ENCODE measurements at places on chromosomes 16 and 17.

- no peak for DNase-seq
Measured at GRCh38 chr16:2190002-2190658, 6.3 kb downstream of the CASKIN1 start.

DNA sequence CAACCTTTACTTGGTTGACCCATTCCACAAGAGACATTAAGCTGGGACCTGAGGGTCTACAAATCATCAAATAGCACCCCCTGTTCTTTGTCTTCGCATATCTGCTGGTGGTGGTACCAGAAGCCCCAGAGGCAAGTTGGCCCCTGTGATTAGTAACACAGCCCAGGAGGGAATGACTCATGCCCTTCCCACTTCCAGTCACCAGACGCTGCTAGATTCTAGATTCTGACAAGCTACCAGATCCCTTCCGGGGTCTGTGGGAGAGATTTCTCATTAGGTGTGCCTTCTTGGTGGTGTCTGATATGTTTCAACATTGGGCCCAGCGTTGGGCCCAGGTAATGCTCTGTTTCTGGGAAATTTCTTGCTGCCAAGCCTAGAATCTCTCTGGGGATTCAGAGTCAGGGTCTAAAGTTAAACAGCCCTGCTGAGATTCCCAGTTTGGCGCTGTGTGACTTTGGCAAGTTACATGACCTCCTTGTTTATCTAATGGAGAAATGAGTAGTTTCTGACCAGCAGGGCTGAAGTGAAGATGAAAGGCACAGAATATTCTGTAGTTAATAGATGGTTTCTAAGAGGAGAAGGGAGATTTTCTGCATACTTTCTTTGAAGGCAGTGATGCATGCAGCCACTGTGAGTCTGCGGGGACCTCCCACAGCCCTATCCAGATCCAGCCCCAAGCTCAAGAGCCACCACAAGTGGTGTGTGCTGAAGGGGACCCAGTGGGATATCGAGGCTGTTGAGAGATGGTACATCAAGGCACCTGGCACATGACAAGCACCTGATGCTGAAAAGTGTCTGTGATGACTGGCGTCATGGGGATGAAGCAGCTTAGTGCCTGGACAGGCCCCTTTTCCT lies 3.9 kb downstream of the TRPV2 start:
- DNase-seq = no peak

DNA sequence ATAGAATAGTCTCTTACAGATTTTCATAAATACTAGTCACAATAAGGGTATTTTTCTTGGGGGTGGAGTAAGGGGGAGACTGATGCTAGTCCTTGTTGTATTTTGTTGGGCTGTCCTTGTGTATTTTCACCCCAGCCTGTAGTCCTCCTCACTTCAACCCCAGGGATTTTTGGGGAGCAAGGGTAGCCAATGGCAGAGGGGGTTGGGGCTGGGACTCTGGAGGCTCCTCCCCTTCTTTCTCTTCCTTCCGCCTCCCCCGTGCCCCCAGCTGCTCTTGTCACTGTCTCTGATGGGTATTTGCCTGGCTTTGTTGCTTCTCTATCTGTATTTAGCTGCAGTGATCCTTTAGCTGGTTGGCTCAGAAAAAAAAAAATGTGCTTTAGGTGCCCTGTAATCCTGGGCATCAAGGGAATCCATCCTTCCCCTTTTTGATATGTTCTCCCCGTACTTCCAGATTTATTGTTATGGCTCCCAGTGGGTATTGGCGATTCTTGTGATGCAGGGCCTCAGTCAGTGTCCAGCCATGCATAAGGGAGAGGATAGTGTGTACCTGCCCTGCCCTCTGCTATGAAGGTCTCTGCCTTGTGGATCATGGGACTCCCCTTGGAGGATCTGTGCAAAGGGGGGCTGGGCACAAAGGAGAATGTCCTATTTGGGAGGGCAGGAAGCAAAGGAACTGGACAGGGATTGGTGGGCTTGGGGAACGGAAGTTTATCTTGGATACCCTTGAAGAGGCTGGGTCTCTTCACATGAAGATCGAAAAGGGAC lies 16.5 kb downstream of the SNF8 start:
- DNase-seq = no peak

GRCh38 chr17:76951375-76951905 lies 83.2 kb downstream of the MGAT5B start:
- DNase-seq = no peak

GRCh38 chr17:45144199-45145034 lies 3.9 kb upstream of the HEXIM1 start:
- no peak for DNase-seq

- no peak for DNase-seq
Measured at GRCh38 chr17:70295731-70296130, 126.4 kb downstream of the KCNJ2 start.

DNA sequence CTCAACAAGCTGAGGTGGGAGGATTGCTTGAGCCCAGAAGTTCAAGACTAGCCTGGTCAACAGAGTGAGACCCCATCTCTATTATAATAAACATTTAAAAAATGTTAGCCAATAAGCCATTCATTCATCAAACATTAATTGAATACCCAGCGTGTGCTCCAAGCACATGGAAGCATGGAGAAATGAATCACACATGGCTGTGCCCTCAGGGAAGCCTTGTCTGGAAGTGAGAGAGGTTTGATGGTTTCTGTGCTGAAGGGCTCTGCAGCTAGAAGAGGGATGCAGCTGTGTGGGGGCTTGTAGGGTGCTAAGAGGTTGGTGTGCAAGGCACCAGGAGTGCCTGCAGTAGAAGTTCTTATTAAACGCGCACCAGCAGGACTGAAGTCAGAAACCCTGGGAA lies 11.2 kb downstream of the CYB5D2 start:
- no peak for DNase-seq

DNA sequence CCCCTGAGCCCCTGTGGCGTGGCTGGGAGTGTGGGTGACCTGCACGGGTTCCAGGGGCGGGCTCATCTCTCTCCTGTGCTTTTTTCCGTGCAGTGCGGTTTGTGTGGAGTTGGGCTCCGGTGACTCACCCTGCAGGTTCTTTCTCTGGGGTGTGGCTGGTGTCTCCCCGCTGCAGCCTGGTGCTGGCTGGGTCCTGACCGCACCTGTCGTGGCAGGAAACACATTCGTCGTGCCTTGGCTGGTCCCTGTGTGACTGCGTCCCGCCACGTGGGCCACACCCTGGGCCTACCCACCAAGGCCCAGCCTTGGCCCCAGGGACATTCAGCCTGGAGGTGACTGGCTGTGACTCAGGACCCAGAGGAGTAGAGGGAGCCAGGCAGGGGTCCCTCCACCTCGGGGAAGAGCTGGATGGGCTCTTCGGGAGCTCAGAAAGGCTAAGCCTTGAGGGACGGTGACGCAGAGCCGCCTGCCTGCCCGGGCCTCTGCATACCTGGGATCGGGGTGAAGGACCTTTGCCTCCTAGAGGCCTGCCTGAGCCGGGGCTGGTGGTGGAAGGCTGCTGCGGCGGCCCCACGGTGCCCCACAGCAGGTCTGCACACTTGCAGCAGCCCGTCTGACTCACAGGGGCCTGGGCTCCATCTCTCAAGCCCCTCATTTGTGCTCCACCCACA lies 7.8 kb downstream of the TRAF7 start:
- peak; percentile 44 for DNase-seq

DNA sequence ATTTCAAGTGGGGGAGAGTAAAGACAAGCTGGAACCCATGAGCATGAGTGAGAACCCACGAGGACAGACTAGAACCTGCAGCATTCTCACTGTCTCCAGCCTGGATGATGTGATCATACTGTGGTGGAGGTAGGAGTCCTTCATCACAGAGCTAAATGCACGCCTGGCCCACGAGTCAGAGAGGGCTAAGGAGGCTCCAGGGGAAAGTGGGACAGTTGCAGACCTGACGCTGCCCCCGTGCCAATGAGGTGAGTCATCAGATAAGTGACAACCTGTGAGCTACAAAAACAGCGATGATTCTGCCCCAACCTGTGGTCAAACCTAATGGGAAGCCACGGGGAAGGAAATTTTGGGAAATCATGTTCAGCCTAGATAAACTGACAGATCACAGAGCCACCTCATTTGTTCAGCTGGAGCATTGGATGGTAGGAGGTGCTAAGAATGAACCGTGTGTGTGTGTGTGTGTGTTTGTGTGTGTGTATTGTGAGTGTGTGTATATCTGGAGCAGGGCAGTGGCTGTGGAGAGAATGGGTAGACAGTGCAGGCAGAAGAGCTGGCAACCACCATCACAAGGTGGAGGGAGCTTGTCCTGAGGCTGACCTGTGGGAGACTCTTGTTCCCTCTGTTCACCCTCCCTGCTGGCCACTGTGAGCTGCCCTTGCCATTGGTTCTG lies 131.8 kb downstream of the UTP18 start:
- DNase-seq = no peak

GRCh38 chr17:489758-490329 lies 137.2 kb upstream of the RPH3AL start:
- peak; percentile 82 for DNase-seq

DNA sequence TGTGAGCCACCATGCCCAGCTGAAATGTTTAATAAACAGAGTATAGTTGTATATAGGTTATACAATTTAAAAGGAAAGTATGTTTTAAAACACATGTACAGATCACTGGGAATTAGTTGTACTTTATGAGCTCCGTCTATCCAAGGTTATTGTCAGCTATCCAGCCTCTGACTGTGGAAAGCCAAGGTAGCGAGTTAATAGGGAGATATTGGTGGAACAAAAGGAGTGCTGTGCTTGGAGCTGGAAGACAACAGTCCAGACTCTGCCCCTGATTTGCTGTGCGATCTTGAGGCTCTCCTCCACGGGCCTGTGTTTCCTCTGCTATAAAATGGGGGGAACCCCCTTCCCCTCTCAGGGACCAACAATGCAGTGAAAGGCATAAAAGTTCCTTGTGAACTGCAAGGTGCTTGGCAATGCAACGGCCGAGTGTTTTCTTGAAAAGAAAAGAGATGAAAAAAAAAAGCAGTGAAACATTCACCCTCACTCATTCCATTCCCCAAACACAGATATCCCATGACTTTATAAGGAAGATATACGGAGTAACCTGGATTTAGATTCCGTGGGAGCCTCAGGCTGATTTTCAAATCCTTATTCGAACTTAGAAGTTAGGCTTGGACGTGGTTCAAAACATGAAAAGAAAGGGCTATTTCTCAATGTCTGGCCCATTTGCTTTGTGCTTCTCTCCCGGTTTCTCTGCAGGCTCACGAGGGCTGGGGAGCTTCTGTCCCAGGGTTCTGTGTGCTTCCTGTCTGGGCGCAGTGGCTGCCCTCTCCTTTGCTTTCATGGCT lies 34.1 kb downstream of the CUEDC1 start:
- no peak for DNase-seq

DNA sequence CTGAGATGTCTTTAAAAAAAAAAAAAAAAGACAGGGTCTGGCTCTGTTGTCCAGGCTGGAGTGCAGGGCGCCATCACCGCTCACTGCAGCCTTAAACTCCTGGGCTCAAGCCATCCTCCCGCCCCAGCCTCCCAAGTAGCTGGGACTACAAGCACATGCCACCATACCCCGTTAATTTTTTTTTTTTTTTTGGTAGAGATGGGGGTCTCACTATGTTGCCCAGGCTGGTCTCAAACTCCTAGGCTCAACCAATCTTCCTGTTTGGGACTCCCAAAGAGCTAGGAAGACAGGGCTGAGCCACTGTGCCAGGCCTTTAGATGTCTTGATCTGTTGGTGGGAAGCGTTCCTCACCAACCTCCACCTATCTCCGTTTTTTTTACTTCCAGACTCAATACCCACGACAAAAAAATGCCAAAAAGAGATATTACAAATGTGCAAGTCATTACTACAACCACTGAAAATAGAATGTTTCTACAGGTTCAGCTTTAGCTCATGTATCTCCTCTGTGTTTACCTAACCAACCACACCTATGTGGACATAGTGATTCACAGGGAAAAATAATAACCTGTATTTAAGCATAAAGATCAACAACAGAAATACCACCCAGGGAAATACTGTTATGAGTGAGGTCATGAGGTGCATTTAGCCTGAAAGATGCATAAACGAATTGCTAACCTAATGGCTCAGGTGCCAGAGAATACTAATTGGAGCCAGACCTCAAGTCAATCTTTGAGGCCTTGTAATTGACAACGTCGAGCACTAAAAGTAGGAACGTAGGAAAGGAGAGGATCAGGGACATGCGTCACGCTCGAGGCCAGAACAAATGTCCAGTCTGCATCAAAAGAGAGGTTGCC lies 22.6 kb downstream of the NACA2 start:
- no peak for DNase-seq

DNA sequence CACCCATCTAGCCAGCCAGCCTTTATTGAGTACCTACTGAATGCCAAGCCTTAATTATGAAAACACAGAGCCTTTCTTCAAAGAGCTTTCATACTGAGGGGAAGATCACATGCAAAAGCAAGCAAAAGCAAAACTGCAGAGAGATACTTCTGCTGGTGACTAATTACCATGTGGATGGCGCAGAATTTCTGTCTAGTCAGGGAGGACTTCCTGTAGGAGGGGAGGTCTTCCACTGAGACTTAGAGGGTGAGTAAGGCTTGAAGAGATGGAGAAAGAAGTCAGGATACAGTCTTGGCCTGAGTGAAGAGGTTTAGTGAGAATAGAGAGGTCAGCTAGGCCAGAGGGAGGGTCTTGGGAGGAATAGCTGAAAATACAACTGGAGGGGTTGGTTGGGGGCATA lies 53.9 kb upstream of the CCL2 start:
- DNase-seq = no peak

- DNase-seq = no peak
Measured at GRCh38 chr17:38768417-38768816, 15.9 kb downstream of the PSMB3 start.

GRCh38 chr16:85459529-85460251 lies 153.4 kb upstream of the GSE1 start:
- no peak for DNase-seq

- peak; percentile 5 for DNase-seq
Measured at GRCh38 chr17:38353086-38353604, 1.5 kb downstream of the SOCS7 start.
